Stimulated activated CD4-positive, alpha-beta T cell treated with anti-CD3 and anti-CD28 coated beads, Interleukin-1b, Interleukin-23, amount 100 ng/mL, for 4 hours (primary cell): ENCODE measurements at places on chromosomes 2 and 18.

DNA sequence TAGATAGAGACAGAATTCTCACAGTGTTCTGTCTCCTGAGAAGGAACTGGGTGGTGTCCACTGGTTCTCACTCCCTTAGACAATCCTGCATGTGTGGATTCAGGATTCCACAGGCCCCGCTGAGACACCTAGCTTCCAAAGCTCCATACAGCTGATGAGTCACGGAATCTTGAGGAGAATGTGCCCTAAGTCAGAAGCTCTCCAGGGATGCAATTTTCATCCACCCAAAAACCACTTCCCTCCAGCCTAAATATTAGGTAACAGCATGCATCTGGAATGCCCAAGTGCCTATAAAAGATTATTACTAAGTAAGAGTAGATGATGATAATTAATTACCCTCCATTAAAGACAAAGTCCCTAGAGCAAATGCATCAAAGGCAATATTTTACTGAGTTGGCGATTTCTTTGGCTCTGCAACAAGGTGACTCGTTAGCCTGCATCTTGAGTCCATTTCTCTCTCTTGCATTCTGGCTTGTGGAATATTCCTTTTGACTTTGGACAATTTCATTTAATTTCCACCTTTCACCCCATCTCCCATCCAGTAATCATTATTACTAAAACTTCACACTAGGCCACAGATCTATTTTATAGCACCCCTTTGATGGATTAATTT lies 475.1 kb downstream of the TNS1 start:
- DNase-seq: no peak

GRCh38 chr2:12442476-12442847 lies 274.3 kb upstream of the TRIB2 start:
- no peak for DNase-seq

- DNase-seq: no peak
Observed at GRCh38 chr2:176471949-176472348, 202.7 kb downstream of the MTX2 start.

DNA sequence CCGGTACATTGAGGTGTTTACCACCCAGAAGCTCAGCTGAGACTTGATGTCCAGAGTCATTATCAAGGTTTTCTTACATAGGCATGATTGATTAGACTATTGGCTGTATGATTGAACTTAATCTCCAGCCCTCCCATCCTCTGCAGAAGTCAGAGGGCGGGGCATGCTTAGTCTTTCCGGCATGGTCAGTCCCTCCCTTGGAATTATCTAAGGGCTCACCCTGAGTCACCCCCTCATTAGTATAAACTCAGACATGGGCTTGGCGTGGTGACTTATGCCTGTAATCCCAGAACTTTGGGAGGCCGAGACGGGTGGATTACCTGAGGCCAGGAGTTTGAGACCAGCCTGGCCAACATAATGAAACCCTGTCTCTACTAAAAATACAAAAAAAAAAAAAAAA lies 243.9 kb downstream of the VAPA start:
- no peak for DNase-seq

GRCh38 chr2:196410008-196410407 lies 229.5 kb upstream of the CCDC150 start:
- DNase-seq: no peak

GRCh38 chr2:26905341-26906198 lies 57.6 kb downstream of the DPYSL5 start:
- DNase-seq: no peak

- DNase-seq: no peak
Observed at GRCh38 chr2:46097714-46098480, 199.3 kb upstream of the EPAS1 start.

DNA sequence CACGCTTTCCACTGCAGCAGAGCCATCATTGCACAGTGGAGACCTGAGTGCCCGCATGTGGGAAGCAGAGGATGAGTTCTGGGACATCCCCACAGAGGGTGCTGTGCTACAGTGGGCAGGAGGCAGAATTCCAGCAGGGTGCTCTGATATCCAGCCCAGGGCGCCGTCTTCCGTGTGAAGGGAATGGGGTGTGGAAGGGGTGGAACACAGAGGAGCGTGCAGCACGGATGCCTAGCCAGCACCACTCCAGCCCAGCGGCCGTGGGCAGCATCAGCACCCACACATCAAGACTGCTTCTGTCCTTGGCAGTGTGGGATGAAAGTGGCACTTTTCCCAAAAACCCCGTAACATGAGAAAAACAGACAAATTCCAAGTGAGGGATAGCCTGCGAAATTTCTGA lies 134.3 kb downstream of the ZNF236 start:
- no peak for DNase-seq

DNA sequence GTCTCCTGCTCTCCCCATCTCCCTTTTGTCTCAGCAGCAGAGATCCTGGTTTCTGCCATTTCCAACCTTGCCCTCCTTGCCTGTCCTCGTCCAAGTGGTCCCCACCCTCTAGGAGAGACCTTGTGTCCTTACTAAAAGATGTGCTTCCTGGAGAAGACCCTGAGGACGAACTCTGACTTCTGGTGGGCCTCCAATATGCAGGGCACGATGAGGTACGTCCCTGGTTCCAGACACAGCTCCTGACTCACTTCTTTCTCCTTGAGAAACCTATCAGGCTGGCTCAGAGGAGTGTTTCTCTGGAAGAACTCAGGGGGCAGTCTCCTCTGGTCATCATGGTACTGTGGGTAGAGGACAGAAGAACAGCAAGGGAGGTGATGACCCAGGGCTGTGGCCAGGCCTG lies 28.2 kb downstream of the CAPN14 start:
- DNase-seq: no peak

DNA sequence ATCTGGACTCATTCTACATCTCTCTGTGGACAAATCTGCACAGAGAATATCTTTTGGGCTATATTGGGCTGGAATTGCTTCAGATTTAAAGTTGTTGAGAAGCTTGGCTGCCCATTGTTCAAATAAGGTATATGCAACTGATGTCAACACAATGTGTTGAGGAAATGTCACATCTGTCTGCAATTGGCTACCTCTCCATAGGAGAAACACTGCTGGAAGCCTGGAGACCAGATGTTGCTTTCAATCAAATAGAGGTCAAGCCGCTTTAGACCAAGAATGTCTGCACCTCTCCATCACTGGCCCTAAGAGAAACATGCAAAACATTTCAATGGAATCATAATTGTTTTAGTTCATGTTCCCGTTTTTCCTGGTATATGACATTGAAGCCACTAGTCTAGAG lies 720.2 kb downstream of the SLC4A3 start:
- no peak for DNase-seq

DNA sequence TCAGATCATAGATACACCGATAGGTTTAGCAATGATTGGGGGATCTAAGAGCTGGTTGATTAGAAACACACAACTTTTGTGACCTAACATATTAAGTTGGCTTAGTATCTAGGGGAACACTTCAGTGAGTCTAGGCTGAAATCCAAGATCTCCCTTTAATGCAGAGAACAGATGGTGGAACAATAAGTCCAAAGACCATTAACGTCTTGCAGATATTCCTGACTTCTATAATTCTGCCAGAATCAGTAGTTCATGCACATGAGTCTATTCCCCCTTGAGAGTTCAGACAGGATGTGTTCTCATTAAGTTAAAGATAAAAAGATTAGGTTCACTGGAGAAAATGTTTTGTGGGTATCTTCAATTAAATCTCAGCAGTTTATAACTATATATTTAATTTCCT lies 506.5 kb downstream of the TSN start:
- DNase-seq: no peak

- no peak for DNase-seq
Observed at GRCh38 chr2:112006076-112006410, 49.0 kb upstream of the TMEM87B start.

DNA sequence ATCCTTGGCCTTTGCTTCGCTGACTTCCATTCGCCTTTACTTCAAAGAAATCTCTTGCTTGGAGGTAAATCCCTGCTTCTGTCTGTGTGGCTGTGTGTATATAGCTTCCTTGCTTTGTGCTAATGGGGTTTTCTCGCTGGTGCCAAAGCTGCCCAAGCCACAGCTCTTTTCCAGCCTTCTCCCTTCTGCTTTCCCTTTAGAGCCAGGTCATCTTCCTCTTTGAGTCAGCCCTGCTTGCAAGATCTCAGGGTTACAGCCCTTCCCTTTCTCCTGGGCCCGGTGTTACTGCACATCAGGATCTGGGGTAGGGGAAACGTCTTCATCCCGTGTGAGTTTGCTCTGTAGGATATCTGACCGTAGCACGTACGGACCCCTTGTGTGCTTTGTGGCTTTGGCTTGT lies 19.1 kb downstream of the EIF4E2 start:
- no peak for DNase-seq

- no peak for DNase-seq
Observed at GRCh38 chr2:36441816-36442215, 86.2 kb downstream of the CRIM1 start.

DNA sequence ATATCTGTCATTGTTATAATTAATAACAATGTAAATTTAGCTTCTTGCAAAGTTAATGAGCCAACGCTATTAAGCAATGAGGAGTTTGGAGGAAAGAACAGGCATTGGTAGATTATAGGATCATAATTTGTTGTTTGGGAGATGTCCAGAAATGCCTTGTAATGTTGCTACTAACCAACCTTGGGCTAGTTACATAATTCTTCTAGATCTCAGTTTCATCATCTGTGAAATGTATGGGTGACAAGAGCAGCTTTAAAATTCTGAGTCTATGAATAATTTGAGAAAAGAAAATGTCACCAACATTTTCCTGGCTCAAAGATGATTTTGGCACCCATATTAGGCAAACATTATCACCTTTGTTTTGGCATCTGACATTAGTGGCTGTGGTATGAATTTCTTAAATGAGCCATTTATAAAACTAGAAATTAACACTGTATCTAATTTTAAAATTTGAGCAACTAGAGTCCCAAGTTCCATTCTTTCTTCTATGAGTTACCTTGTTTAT lies 2.9 kb downstream of the TMEM178A start:
- DNase-seq: no peak

DNA sequence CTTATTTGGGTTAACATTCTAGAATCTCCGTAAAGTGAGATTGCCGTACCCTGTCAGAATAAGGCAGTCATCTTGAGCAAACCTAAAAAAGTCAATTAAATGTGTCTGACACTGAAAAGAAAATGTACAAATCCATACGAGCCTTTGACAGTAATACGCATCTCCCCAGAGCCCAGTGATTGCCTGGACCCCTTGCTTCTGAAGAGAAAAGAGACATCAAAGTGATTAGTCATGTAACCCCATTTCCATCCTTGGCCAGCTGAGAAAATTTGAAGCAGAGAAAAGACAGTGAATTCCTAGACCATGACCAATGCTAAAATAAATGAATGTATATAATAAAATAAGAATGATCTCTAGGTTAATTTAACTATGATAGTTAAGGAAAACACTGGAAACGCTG lies 1499.4 kb downstream of the SUCLG1 start:
- no peak for DNase-seq

GRCh38 chr2:119106301-119106897 lies 52.2 kb downstream of the C1QL2 start:
- no peak for DNase-seq

DNA sequence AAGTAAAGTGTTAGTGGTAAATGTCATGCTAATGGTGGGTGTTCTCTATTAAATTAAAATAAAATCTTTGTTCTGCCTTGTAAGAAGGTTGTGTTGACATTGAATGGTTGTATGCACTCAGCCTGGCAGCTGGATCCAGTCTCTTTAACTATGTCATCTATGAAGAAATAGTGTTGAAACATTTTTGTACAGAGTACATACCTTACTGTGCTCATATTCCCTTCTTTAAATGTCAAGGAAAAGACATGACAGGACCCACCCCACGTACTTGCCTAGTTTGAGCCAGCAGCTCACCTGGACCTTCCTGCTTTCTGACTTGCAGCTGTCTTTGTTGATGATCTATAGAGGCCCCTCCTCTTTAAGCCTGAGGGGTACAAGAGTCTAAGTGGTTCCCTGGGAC lies 85.6 kb upstream of the ST3GAL5 start:
- DNase-seq: no peak

DNA sequence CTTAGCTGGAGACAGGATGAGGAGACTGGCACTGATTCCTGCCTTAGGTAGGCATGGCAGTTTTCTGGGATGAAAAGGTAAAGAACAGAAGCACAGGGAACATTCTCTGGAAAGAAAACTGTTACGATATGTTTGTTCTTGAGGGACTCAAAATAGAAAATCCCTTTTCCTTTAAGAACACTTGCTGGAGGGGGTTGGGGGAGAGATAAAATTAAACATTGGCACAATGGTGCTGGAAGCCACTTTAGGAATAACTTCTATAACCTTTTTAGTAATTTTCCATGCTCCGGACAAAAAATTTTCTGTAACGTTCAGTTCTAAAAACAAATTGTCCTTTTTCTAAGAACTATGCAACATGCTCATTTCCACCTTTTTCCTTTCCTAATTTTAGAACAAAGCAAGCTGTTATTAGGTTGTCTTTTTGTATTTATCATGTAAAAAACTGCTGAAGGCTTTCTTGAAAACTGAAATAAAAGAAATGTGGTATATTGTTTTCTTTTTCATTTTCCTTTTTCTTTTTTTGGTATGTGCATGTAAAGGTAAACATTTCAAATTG lies 343.8 kb downstream of the EPHA4 start:
- no peak for DNase-seq

DNA sequence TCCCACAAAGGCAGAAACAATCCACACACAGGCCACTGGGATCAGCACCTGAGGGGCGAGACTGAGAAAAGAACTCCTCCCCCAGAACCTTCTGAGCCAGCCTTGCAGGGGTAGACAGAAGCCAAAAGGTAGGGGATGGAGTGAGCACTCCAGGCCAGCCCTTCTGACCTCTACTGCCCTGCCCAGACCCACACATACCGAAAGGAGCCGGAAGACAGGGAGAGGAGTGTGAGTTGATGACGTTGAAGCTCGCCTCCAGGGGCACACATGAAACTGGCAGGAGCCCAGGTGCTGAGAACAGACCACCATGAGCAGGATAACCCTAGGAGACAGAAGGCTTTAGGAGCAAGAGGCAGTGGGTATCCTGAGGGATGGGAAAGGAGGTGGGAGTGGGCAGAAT lies 1.8 kb downstream of the SLC23A3 start:
- DNase-seq: no peak

DNA sequence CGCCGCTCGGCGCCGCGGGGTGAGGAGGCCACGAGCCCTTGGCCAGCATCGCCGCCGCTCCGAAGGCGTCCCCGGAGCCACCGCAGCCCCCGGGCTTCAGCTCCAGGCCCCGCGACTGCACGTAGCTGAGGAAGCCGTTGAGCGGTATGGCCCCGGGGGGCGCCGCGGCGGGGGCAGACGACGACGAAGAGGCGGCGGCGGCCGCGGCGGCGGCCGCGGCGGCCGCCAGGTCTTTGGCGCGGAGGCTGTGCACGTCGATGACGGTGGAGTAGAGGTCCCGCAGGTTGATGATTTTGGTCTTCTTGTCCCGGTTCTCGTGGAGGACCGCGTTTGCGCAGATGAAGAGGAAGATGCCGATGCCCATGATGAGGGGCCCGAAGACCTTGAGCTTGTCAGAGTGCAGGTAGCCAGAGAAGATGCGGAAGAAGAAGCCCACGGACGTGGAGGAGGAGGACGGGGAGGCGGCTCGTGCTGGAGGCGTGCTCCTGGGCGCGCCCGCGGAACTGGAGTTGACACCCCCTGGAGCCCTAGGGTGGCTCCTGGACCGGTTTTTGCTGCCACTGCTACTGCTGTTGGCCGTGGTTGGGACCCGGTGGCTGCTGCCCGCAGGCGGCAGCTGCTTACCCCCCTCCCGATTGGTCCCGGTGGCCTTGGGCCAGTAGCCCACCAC lies 4.0 kb downstream of the TMEM200C start:
- DNase-seq: no peak

GRCh38 chr18:69444221-69444620 lies 43.5 kb downstream of the DOK6 start:
- DNase-seq: no peak

- DNase-seq: no peak
Observed at GRCh38 chr2:232353096-232353495, 25.5 kb upstream of the ALPP start.

GRCh38 chr2:230869914-230870543 lies 5.3 kb downstream of the ITM2C start:
- DNase-seq: no peak
